ENCODE measurements at places on chromosomes 3 and 15. TPM values are rescaled to one million over a fixed set of nuclear protein-coding genes. Genes with fewer than 3 reads are reported as not detected.

GRCh38 chr3:59660852-59661625 lies 611.2 kb upstream of the CFAP20DC start:
- no peak for DNase-seq

- DNase-seq, result no peak
Observed at GRCh38 chr15:35107122-35107521, 22.0 kb upstream of the NANOGP8 start.

Gene SCG5
- 2.2 TPM for total RNA-seq

GRCh38 chr3:99895703-99896441 lies 78.2 kb downstream of the CMSS1 start:
- DNase-seq, result no peak

GRCh38 chr3:4582624-4583023 lies 89.5 kb downstream of the ITPR1 start:
- no peak for DNase-seq

DNA sequence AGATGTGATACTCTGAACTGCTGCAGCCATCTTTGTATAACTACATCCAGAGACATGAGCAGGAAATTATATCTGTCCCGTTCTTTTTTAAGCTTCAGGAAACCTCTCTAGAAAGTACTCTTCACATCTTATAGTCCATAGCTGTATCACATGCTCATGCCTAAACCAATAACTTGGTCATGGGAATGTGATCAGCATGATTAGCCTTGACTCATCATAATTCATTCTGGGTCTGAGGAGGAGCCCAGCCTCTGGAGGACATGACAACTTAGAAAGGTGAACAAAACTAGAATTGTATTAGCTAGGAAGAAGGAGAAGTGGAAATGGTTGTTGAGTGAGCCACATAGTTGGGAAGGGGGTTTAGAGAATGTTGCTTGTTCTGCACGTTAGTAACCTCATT lies 12.9 kb downstream of the PPM1L start:
- DNase-seq, result no peak

- DNase-seq, result no peak
Observed at GRCh38 chr3:49026536-49026935, 2.7 kb downstream of the IMPDH2 start.

DNA sequence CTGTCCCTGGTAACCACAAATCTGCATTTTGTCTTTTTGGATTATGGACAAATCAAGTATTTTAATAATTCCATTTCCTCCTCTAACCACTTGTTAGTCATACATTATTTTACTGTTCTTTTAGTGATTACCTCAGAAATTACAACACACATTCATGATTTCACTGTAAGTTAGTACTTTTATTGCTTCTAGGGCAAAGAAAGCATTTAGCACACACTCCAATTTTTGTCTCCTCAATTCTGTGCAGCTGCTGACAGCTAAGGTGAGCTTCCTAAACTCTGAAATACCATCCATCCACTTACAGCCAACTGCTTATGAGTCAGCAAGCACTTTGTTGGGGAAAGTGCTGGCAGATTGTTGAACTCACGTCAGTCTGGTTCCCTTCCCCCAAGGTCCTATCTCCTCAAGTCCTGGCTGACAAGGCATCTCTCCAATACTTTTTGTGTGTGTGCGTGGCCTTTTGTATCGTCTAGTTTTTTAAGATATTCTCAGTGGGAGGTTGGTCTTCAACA lies 49.4 kb upstream of the TNFAIP8L3 start:
- no peak for DNase-seq

Gene UBA7
- 91.7 TPM for total RNA-seq

DNA sequence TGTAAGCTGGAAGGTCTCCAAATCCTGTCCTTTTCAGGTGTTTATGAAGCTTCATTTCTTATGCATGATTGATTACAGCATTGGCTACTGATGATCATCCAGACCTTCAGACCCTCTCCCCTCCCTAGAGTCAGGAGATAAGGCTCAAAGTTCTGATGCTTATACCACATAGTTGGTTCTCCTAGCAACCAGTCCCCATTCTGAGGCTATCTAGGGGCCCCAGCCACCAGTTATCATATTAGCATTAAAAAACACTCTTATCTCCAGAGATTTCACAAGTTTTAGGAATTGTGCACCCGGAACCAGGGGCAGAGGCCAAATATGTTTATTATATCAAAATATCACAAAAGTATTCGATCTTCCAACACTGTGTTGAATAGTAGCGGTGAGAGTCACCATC lies 953.1 kb downstream of the FHIT start:
- no peak for DNase-seq

Gene TM4SF18
- not detected for total RNA-seq

DNA sequence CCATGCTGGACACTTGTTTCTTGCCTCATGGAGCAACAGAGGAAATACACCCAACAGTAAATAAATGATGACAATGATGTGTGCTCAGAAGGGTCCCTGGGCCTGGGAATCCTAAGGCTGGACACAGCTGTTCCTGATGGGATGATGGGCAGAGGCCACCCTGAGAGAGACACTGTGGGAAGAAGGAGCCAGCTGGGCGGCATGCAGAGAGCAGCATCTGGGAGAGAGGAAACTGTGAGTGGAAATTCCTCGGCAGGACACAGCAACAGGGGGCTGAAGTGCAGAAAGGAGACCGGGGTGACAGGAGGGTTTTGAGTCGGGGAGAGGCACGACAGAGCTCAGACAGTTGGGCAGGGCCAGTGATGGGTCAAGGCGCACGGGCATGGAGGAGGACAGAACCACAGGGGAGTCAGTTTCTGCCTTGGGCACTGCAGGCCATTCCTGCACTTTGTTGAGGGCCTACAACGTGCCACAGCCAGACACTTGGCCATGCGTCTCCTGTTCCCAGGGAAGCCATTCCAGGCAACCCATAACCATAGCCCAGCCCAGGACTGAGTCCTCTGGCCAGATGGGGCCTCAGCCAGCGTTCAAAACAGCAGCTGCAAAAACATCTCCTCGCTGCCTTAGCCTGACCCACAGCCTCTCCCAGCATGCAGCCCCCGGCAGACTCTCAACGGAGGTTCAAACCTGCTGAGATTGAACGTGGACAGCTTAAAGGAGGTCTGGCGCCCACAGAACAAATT lies 36.7 kb upstream of the SLC6A1 start:
- no peak for DNase-seq

Data from activated CD4-positive, alpha-beta T cell treated with anti-CD3 and anti-CD28 coated beads, Interleukin-2, amount 10 ng/mL, durations not matched to agents 24 days and 14 days (primary cell).